ENCODE measurements at places on chromosomes 3 and 15.

- DNase-seq, result no peak
These were observed 199.3 kb upstream of the UMPS start for GRCh38 chr3:124530916-124531315.

- DNase-seq, result peak; percentile 88
These were observed 2.0 kb upstream of the CLDN16 start for GRCh38 chr3:190385731-190386688.

GRCh38 chr3:153142961-153143360, 19.1 kb upstream of the RAP2B start:
- no peak for DNase-seq

GRCh38 chr15:46622851-46623250, 988.0 kb downstream of the SQOR start:
- DNase-seq, result no peak

DNA sequence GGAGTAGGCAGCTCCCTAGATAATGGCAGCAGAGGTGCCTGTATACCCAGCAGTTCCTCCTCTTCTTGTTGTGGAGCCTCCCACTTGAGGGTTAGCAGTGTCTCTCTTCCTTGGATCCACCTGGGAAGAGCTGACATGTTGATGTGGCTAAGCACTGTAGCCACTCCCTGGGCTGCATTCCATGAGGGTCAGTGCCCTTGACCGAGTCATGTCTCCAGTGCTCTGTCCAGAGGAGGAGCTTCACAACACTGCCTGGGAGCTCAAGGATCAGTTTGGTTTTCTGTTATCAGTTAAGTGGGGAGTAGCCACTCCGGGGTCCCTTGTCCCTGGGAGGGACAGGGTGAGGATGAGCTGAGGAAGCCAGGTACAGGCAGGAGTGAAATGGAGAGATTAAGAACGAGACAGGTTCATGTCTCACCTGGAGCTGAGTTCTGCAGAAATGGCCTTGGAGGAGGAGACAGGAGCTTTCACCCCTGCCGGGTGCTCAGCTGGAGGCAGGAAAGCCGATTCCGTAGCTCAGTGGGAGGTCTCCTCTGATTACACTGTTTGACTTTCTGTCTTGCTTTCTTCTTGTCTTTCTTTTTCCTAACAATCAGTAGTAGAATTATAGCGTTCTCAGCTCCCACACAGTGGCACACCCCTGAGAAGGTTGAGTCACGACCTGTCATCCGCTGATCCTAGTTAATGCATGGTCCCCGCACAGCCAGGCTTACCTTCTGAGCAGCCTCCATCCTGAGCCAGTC, 57.9 kb upstream of the SEC22A start:
- no peak for DNase-seq

- DNase-seq, result no peak
These were observed 115.4 kb upstream of the PRICKLE2 start for GRCh38 chr3:64340641-64341101.

- no peak for DNase-seq
These were observed 8.0 kb upstream of the CCDC33 start for GRCh38 chr15:74227968-74228722.

DNA sequence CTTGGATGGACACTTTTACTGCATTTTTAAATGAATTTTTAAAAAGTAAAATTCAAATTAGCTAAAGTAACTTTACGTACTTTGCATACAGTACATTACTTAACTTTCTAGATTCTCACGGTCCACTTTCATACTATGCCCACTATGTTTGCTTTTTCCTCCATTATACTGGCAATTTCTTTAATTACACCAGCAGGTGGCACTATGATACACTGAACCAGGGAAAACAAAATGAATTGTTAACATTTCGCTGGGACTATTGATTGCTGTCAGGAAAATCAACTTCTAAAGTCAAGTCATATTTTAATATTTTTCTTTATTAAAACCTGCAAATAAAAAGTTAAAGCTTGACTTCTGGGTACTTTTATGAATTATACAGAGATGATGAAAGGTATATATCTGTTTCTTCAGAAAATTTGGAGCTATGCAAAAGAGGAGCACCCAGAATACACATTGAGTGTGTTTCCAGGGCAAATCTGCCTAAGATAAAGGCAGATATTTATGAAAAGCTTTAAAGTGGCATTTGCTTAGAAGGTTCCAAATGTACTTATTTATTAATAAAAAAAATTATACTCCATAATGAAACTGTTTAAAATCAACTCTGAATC, 21.8 kb upstream of the POU1F1 start:
- peak; percentile 29 for DNase-seq

DNA sequence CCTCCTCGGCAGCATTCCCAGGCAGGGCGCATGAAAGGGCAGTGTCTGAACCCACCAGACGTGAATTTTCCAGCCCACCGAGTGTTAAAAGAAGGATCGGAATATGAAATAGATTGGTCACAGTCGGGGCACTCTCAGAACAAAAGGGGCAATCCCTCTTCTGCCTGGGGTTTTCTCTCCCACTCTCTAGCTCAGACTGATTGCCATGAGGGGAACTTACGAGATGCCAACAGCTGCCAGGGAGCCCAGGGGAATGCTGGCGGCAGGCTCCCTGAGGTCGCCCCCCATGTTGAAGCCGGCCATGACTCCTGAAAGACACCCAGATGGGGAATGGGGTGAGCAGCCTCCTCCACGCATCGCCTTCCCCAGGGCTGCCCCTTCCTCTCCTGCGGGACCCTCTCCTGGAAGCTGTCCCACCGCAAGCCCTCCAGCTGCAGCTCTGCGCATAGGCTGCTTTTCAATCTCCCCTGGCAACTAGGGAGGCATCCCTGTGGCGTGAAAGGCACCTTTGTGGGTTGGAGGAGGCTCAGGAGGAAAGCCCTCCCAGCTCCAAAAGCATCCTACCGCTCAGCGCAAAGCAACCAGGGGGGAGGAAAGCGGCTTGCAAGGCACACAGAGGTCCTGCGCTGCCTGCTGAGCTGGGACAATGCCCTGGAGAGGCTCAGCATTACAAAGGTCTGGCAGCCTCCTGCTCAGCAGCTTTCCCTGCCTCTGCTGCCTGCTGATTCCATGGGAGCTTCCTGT, 64.8 kb upstream of the HEG1 start:
- no peak for DNase-seq

DNA sequence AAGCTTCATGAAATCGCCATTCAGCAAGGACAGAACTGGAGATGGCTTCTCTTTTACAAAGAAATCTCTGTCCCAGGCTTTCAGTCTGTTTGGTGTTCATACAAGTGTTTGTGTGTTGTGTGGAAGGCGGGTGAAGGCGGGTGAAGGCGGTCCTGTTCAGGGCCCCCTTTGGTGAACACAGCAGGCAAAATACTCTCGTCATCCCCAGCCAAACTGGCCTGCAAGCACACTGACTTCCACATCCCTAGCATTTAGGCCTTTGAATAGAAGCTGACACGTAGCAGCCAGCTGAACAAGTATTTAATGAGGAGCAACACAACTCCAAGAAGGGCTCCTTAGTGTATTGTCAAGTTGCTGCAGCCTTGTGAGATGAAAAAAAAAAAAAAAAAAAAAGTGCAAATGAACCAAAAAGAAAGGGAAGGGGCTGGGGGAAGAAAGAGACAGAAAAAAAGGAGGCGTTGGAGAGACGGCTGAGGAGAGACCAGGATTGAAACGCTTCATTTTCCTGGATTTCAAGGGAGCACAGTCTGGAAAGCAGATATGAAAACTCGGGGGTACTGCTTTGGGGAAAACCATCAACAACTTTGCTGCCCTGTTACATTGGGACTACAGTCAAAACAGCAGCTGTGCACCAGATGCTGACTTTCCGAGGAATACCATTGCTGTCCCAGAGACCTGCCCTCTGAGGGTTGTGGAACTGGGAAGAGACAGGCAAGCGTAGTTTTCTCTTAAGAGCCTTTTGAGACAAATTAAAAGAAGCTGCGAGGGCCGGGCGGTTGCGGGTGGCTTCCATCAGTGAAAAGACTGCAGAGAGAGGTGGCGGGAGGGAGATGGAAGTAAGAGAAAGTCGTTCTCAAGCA, 74.6 kb downstream of the TGFBR2 start:
- no peak for DNase-seq

- DNase-seq, result no peak
These were observed 228.2 kb downstream of the TBL1XR1 start for GRCh38 chr3:176969066-176969465.

- DNase-seq, result no peak
These were observed 72.7 kb upstream of the WDR72 start for GRCh38 chr15:53831907-53832770.

GRCh38 chr15:28178727-28179126, 79.6 kb upstream of the OCA2 start:
- no peak for DNase-seq
